ENCODE measurements at places on chromosomes 12 and 14.

- DNase-seq = no peak
Observed at GRCh38 chr12:64724201-64724745, 34.9 kb downstream of the GNS start.

DNA sequence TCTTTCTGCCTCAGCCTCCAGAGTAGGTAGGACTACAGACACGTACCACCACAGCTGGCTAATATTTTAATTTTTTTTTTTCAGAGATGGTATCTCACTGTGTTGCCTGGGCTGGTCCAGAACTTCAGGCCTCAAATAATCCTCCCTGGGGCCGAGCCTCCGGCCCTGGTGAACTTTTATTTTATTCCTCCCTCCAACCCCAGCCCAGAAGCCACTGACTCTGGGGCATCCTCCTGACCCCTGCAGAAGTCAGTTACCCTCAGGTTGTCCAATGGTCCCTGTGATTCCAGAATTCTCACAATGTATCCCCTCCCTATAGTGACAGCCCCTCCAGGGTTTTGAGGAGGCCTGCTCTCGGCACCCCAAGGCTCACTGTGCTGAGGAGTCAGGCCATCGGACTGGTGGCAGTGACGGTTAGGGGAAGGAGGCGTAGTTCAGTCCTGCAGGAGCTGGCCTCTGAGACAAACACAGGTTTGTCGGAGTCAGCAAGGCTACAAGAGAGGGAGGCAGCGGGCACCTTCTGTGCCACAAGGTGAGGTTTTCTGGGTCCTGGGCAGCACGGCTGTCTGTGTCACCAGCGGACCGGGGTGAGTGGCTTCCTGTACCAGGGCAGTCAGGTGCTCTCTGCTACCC lies 19.4 kb upstream of the FIGNL2 start:
- DNase-seq = no peak

- DNase-seq = no peak
Observed at GRCh38 chr12:34106172-34106571, 83.9 kb downstream of the ALG10 start.

DNA sequence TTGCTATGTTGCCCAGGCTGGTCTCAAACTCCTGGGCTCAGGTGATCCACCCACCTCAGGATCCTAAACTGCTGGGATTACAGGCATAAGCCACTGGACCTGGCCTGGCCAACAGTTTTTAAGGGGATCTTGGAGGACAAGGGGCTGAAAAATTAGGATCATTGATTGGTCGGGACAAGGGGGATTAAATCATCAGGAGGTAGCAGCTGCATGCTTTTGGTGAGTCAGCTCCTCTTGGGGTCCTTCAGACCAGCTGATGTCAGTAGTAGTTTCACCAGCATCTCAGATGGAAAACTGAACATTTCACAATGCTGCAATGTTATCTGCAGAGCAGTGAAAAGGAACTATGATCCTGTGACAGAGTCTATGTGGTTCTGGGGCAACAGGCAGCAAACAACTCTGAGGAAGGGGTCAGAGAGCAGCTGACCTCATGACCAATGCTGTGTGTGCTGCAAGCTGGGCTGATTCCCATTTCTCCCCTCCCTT lies 6.3 kb downstream of the LRRC74A start:
- DNase-seq = no peak

- DNase-seq = no peak
Observed at GRCh38 chr14:75610834-75611233, 32.4 kb downstream of the FLVCR2 start.

Measured in H7 (cell line).